ENCODE measurements at places on chromosomes 1 and 21.

DNA sequence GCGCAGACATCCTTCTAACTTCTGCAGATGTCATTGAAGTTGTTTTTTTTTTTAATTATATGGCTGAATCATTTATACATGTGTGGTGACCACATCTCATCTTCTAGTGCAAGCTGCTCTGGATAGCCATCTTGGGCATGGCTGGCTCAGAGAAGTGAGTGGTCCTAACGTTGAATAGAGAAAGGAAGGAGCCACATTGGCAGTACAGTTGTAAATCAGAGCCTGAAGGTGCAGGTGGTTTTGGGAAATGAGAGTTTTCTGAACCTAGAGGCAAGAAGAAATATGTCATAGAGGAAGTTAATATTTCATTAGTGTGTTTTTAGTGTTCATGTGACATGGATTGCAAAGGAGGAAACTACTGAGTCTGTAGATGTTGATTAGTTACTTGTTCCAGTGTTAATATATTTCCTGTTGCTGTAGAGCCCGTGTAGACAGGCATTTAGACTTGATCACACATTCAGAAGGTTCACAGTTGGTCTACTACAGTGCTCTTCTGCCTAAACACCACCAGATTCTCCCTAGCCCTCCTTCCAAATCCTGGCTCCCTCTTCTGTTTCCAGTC is 163.7 kb downstream of the ROR1 start:
- no peak for DNase-seq

DNA sequence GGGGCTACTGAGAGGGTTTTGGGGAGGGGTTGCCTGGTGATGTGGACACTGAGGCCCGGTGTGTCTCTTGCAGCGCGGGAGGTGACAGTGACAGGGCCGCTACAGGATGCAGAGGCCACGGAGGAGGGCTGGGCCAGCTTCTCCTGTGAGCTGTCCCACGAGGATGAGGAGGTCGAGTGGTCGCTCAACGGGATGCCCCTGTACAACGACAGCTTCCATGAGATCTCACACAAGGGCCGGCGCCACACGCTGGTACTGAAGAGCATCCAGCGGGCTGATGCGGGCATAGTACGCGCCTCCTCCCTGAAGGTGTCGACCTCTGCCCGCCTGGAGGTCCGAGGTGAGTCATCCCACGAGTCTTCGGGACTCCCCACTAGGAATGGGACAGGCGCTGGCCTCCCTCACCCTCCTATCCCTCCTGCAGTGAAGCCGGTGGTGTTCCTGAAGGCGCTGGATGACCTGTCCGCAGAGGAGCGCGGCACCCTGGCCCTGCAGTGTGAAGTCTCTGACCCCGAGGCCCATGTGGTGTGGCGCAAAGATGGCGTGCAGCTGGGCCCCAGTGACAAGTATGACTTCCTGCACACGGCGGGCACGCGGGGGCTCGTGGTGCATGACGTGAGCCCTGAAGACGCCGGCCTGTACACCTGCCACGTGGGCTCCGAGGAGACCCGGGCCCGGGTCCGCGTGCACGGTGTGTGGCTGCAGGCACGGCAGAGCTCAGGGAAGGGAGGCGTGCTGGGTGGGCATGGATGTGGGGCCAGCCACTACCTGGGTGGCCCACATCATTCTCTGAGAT is 72.5 kb downstream of the OBSCN start:
- peak; percentile 72 for DNase-seq

DNA sequence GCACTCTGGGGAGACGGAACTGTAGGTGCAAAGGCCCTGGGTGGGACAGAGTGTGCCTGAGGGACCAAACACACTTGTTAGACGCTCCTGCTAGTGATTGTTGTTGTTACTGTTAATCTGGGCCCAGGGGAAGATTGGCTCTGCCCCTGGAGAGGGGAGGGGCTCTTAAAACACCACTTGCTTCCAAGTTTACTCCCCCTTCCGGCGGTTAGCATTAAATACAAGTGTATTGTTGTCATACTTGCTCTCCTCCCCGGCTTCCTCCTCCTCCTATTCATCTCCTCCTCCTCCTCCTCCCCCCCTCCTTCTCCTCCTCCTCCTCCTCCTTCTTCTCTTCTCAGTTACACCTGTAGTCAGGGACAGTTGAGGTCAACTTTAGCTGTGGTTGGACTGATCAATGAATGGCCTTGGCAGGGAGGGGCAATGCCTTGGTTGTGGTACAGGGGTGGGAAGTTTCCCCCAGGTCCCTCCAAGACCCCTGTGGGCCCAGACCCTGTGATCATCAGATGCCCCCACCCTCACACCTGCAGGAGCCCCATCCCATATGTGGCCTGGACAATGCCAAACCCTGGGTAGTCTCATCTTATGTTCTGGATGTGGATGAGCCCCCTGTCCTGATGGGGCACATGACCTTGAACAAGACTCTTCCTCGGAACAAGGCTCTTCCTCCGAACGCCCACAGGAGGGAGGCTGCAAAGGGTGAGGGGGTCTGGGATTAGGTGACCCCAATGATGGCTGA is 217.3 kb downstream of the PTPRU start:
- DNase-seq = no peak

DNA sequence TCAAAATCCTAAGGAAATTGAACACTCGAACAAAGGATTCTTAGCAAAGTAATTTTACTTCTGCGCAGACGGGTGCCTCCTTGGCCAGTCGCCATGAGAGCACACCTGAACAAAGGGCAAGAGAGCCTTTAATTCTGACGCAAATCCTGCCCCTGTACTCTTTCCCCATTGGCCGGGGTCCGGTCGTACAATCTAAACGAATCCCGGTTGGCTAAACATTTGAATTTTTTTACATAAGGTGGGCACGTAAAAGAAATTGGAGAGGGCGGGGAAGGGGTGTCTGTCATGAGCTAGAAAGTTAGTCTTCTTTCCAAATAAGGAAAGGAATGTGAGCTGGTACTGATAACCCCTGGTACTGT is 8.2 kb upstream of the IL22RA1 start:
- no peak for DNase-seq

GRCh38 chr1:36081926-36082485 is 1.9 kb upstream of the TEKT2 start:
- DNase-seq = peak; percentile 53

- no peak for DNase-seq
Measured at GRCh38 chr1:6075748-6076147, 30.1 kb downstream of the KCNAB2 start.

GRCh38 chr1:46466477-46467182 is 23.0 kb upstream of the DMBX1 start:
- no peak for DNase-seq

GRCh38 chr1:97907886-97908285 is 12.9 kb downstream of the DPYD start:
- no peak for DNase-seq

- no peak for DNase-seq
Measured at GRCh38 chr1:7491818-7492173, 279.3 kb upstream of the VAMP3 start.

DNA sequence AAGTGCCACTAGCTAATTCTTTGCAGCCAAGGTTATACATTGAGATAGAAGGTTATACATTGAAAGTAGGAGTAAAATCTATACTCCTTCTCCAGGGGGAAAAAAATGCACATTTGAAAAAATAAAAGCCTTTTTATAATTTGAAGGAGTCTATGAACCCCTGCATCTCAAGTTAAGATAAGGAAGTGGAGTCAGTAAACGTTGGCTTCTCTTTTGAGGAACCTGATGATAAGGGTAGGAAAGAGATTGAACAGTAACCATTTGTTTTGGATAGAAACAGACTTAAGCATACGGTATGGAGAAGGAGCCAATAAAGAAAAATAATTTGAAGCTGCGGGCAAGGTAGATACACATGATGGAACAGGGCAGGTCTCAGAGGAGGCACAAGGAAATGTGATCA is 64.1 kb downstream of the RPAP2 start:
- DNase-seq = no peak

- DNase-seq = no peak
Measured at GRCh38 chr1:202588503-202589189, 121.6 kb downstream of the SYT2 start.

- DNase-seq = no peak
Measured at GRCh38 chr1:210607361-210607760, 278.7 kb downstream of the HHAT start.

DNA sequence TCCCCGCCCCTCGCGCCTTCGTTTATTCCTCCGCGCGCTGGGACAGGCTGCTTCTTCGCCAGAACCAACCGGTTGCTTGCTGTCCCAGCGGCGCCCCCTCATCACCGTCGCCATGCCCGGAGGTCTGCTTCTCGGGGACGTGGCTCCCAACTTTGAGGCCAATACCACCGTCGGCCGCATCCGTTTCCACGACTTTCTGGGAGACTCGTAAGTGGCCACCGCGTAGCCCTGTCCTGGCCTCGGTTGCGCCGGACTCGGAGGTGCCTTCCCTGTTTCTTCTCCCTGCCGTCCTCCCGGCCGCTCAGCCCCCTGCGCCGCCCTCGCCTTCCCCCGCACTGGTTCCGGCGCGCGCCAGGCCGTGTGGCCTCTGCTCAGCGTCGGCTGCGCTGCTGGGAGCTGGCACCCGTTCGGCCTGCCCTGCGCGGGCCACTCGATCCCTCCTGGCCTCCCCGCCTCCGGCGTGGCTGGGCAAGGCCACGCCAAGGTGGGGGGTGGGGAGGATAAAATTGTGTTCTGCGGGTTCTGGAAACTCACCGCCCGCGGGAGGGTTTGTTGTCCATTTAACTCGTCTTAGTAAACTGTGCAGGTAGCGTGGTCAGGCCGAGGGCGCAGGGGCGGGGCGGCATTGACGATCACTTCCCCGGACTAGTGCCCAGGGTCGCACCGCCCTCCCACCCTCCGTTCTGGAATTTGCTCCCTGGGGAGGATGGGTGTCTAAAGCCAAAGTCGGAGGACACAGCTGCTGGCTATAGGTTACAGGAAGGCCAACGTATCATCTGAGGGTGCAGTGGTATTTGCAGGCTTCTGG is at the start of gene PRDX6:
Gene PRDX6, plus strand, starts transcription at position 50 of the 808 bp plus-strand sequence. Its CDS starts 63 bp downstream, at position 113.
- DNase-seq = peak; percentile 96

DNA sequence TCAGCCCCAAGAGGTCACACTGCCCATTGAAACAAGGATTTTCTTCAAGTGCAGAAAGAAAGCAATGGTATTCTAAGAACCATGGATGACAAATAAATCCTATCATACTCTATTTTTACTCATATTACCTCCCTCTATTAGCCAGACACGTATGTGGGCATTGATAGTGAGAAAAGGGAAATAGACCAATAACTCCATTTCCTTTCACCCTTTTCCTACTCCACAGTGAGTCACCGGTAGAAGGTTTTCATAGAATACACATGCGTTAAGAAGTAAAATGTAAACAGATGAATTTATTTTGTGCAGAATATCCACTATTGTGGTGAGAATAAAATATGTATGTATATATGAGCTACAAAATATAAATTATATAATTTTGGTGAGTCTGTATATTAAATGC is 568.9 kb upstream of the ADGRL4 start:
- no peak for DNase-seq

GRCh38 chr1:4001461-4001860 is 101.4 kb upstream of the C1orf174 start:
- DNase-seq = peak; percentile 61

Data from posterior vena cava (tissue), 2 donors.